ENCODE measurements at places on chromosomes 4 and X. TPM values are rescaled to one million over a fixed set of nuclear protein-coding genes. Genes with fewer than 3 reads are reported as not detected.
A peak's percentile ranks its signal among the peaks of the same experiment; 100 is the strongest.

DNA sequence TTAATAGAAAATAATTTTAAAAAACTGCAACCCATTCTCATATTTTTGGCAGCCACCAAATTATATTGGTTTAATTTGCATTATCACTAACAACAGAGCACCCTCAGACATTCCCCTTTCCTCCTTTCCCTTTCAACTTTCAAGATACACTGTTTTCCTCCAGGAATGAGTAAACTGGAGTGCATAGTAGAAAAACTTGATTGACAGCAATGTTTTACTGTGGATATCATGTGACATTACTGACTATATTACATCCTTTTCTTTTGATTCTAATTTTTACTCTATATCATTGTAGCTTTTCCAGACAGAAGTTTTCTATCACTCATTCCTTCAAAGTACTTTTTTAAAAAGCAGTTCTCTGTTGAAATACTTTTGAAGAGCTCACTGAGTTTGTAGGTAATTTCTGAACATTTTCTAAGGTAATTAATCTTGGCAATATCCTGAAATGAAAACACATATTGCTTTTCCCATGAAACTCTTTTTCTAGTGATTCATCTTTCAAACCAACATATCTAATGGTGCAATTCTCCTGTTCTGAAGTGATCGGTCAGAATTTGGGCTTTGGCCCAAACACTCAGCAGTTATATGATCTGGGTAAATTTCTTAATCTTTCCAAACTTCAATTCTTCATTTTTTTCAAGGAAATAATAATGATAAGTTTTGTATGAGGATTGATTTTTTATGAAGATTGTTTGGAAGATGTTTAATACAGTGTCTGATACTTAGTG, 920.4 kb upstream of the EPHA5 start:
- DNase-seq: no peak

GRCh38 chrX:6729626-6730025, 194.7 kb upstream of the VCX3A start:
- no peak for DNase-seq

DNA sequence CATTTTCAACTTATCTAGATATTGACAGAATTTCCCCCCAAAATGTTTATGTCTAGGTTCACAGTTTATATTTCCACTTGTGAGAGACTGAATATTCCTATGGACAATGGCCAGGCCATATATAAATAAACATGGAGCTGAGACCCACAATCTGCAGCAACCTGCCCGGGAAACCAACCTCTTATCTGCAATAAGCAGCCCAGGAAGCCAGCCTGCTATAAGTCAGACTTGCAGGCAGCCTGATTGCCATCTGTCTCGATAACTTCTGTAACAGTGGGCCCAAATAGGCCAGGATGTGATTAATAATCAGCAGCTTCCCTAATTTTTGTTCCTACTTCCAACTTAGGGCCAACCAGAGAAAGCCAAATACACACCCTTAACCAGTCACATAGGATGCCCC, 5.2 kb upstream of the NAP1L5 start:
- no peak for DNase-seq

GRCh38 chrX:104935581-104935980, 284.9 kb downstream of the TEX13A start:
- no peak for DNase-seq

- DNase-seq: no peak
Observed at GRCh38 chrX:30900227-30900626, 11.2 kb upstream of the TAB3 start.

GRCh38 chrX:3678328-3678727, 35.1 kb downstream of the PRKX start:
- no peak for DNase-seq

DNA sequence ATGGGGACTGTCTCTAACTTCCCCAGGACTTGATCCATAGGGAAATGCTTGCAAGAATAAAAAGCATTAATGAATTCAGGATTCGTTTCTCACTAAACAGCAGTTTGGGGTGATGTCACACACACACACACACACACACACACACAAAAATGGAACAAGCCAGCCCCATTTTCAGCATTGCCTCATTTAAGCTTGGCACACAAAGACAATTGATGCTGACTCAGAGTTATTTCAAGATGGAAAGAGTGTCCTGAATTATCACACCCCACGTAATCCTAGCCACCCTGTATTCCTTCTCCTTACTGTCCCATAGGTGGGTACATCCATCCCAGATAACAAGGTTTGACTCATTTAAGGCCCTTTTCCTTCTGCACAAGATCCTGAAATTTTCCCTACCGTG, 345.1 kb upstream of the HS3ST1 start:
- no peak for DNase-seq

DNA sequence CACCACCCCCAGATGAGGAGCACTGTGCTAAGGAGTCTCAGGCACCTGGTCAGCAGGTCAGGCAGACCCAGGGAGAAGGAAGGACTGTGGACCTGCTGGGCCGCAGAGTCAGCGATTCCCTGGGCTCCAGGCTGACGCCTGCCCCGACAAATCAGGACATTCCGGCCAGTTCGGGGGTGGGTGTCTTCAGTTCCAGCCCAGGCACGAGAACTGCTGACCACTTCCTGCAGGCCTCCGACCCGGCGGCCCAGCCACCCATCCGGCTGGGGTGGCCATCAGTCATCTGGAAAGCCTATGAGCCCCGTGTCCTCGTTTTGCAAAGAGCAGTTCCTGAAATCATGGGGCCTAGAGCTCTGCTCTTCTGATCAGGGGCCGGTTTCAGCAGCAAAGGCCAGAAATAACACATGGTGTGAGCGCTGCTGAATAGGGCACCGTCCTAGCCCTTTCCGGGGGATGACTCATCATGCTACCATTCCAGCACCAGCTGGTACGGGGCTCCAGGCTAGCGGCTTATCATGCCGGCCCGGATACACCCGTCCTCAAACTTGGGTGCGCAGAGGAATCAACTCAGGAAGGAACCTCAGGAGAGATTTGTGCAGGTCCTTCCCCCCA, 7.8 kb upstream of the SH3TC1 start:
- DNase-seq: peak; percentile 64

DNA sequence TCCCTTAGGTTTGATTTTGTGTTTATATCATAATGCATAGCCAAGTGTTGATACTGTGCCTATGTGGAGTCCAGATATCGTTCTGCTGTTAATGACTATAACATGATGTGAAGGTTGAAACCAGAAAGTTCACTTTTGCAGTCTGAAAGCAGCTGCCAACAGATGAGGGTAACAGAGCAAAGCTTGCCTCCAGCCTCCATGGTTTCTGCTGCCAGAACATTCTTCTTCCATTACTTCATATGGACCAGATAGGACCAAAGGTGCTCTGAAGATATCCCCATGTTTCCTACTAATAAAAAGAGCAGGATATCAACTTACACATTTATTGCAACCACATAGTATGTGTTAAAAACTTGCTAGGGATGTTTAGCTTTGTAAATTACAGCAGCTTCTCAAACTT, 394.1 kb downstream of the SPRY1 start:
- no peak for DNase-seq

- DNase-seq: no peak
Observed at GRCh38 chr4:4327652-4328121, 37.6 kb downstream of the ZBTB49 start.

- peak; percentile 83 for DNase-seq
Observed at GRCh38 chr4:80335554-80336358, at the start of gene CFAP299. CFAP299 (plus strand) TSS chr4:80335730.

- DNase-seq: no peak
Observed at GRCh38 chr4:36651253-36651652, 369.8 kb downstream of the DTHD1 start.

GRCh38 chrX:138765051-138765450, 53.5 kb upstream of the FGF13 start:
- DNase-seq: no peak

DNA sequence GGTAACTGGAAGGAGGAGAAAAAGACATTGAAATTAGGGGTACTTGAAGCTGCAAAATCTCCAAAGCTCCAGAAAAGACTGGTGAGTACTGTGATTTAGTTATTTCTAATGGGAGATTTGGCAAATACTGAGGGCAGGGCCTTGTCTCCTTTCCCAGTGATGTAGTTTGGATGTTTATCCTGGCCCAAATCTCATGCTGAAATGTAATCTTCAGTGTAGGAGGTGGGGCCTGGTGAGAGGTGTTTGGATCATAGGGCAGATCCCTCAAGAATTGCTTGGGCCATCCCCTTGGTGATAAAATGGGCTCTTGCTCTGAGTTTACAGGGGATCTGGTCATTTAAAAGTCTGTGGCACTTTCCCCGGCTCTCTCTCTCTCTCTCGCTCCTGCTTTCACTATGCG, 33.1 kb upstream of the GK start:
- DNase-seq: no peak

DNA sequence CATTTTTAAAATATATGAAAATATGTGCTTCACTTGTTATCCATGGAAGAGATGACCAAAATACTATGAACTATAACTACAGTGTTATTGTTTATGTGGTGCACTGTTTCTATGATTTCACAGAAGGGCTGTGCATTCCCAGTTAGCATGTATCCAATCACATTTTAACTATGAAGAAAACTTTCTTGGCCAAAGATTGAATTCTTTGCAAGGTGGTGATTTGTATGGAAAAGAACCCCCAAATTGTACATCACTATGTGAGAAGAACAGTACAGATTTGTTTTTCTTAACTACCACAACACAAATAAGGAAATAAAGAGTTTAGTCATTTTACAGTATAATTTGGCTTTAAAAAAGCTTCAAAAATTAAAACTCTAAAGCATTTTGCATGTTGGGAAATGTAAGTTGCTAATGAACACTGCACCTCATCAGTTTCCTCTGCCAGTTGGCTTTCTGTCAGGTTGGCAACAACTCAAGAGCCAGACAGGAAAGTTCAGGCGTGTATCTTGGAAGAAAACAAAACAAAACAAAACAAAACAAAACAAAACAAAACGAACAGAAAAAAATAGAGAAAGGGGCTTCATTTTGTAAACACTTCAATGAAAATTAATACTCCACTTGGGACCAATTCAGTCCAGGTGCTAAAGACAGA, 237.0 kb downstream of the SCFD2 start:
- no peak for DNase-seq

DNA sequence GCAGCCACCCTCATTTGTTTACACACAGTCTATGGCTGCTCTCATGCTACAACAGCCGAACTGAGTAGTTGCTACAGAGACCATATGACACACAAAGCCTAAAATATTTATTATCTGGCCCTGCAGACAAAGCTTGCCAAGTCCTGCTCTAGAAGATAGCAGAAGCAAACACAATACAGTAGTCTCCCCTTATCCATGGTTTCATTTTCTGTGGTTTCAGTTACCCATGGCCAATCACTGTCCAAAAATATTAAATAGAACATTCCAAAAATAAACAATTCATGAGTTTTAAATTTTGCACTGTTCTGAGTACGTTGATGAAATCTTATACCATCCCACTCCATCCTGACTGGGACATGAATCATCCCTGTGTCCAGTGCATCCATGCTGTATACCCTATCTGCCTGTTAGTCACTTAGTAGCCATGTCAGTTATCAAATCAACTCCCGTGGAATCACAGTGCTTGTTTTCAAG, 40.2 kb upstream of the ZNF81 start:
- DNase-seq: no peak

DNA sequence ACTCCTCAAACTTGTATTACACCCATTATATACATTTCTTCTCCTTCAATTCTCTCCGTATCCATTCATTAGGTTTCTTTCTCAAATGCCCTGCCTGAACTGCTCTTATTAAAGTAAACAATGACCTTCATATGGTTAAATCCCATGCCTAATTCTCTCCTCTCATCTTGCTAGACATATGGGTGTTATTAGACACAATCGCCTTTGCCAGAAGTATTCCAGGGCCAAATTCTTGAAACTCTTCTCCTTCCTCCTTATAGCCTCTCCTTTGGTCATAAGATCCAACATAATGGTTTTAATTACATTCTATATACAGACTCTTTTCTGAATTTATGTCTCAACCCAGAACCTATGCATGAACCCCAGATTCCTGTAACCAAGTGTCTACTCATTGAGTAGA, 4.8 kb downstream of the ANXA10 start:
- no peak for DNase-seq

DNA sequence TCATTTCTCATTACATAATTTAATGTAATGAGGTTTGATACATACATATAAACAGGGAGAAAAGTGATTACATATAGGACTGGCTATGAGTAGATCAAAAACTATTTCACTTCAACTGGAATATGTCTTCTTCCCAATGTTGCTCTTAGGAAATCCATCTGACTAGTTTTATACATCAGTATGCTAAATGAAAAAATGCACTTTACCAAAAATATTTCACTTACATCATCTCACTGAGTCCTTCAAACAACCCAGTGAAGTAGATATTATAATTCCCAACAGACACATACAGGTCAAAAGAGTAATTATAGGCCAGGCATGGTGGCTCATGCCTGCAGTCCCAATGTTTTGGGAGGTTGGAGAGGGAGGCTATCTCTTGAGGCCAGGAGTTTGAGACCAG, 215.9 kb downstream of the MID1 start:
- DNase-seq: no peak

DNA sequence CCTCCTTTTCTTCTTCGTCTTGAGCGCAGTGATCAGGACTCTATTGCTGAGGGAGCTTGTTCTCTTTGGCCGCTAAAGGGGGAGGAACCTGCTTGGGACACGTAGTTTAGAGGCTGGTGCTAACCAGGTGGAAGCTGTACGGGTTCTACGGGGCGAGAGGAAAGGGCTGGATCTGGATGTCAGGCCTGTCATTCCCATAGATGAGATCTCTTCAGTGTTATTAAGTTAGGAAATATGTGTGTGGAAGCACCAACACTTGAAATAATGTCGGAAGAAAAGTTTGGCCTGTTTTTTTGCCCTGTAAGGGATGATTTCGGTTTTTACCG, 643 bp downstream of the SRP72 start:
- peak; percentile 51 for DNase-seq

- no peak for DNase-seq
Observed at GRCh38 chr4:72286185-72286584, 254.4 kb downstream of the NPFFR2 start.

GRCh38 chrX:11285651-11286050, 7.6 kb upstream of the AMELX start:
- no peak for DNase-seq

GRCh38 chr4:121877041-121877773, 6.9 kb upstream of the BBS7 start:
- no peak for DNase-seq

- no peak for DNase-seq
Observed at GRCh38 chrX:80317646-80318045, 102.6 kb upstream of the TENT5D start.

Gene GPRASP2
- total RNA-seq: 4.4 TPM

Gene GAGE12J
- not detected for total RNA-seq

Gene SLC6A14
- 0.31 TPM for total RNA-seq

Gene F8A2
- total RNA-seq: not detected

Gene MAGEA3
- total RNA-seq: not detected

Gene GLUD2
- total RNA-seq: 0.89 TPM

Gene NAA11
- not detected for total RNA-seq

Gene MAGEE1
- 0.64 TPM for total RNA-seq

Gene CFI
- total RNA-seq: 3.4 TPM

Gene LAP3
- 57.5 TPM for total RNA-seq

Gene PIR
- total RNA-seq: 5.4 TPM

Gene RBM46
- not detected for total RNA-seq

Gene ADH1A
- total RNA-seq: 1.0 TPM

Gene POF1B
- total RNA-seq: 159 TPM

Gene TLR6
- 2.7 TPM for total RNA-seq

Measured in left colon (tissue), 2 donors.